Germinal center (tissue), 1 donor: ENCODE measurements at places on chromosomes 2 and 18.

DNA sequence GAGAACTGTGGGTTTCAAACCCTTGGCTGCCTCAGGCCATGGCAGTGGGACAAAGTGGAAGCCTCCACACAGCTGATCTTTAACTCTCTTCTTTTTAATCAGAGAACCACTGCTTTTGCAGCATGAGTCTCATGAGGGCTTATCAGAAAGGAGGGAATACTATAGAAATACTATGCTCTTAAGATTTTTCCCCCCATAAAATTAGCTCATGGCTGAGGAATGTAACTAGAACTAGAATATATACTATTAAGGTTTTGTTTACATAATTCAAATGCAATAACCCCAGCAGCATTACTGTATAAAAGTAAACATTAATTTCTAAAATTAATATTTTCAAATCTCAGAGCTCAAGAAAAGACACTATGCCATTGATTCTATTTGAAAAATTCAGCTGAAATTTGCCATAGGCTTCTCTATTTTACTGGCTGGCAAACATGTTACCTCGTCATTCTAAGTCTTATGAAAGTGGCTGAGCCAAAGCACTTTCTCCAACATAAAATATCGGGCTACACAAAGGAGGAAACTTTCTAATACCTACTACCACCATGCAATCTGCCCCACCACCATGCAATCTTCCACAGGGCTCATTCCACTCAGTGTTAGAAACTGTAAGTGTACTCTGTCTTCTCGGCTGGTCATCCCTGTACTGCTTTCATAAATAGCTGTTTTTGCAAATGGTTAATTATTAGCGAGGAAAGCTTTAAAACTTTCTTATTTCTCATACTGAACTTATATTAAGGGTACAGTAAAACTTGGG lies 42.5 kb downstream of the WDR35 start:
- DNase-seq: no peak

DNA sequence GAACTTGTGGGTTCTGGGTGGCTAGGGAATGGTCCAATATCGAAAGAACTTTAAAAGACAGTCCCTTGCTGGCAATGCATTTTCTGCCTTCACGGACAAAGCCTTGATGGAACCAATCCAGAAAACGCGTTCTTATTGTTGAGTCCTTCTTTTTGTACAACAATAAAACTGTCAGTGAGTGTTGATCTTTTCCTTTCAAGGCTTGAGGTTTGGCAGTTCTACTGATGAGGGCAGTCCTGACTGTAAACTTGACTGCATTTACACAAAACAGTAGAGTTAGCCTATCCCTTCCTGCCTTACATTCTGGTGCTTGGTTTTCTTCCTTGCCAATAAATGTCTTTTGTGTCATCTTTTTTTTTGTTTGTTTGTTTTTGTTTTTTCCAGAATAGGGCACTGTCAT lies 2.5 kb upstream of the UGT1A7 start:
- DNase-seq: no peak

DNA sequence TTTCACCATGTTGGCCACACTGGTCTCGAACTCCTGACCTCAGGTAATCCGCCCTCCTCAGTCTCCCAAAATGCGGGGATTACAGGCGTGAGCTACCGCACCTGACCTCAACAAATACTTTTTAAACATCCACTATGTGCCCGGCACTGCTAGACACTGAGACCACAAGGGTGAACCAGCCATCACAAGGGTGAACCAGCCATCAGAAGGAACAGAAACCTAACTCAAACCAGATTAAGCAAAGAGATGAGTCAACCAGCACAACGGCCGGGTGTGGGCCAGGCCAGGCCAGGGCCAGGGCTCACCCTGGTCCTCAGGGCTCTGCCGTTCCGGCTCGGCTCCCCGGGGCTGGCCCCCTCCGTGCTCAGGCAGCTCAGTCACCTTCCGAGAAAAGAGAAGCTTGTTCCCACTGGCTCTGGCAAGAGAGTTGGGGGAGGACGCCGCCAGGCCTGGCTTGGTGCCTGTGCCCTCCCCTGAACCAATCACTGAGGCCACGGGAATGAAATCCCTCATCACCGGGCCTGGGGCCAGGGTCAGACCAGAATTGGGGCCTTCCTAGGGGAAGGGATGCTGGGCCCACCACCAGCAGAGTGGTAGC lies 4.4 kb downstream of the TEX44 start:
- no peak for DNase-seq

DNA sequence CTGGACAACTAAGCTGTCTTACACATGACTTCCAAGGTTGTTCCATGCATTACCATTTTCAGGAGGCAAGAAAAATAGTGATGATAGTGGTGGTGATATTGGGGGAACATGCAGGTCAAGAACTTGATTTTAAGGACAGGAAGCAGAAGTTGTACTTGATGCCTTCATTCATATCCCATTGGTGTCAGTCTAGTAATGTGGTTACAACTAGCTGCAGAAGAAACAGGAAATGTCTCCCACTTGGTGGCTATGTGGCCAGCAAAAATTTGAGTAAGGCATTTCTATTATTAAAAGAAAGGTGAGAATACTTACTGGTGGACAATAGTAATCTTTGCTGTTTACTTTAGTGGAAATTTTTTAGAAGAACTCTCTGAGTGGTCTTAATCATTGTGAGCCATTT lies 103.4 kb downstream of the ALMS1 start:
- DNase-seq: no peak

GRCh38 chr2:222651718-222652418 lies 4.0 kb downstream of the FARSB start:
- no peak for DNase-seq

- DNase-seq: no peak
Observed at GRCh38 chr2:137193401-137193800, 428.1 kb downstream of the THSD7B start.

GRCh38 chr2:239894276-239894675 lies 130.9 kb downstream of the NDUFA10 start:
- no peak for DNase-seq

- no peak for DNase-seq
Observed at GRCh38 chr2:179455824-179456223, 191.2 kb upstream of the SESTD1 start.

GRCh38 chr2:15936277-15937104 lies 3.9 kb upstream of the MYCN start:
- DNase-seq: no peak

GRCh38 chr18:64993695-64994094 lies 757.1 kb upstream of the CDH7 start:
- no peak for DNase-seq

DNA sequence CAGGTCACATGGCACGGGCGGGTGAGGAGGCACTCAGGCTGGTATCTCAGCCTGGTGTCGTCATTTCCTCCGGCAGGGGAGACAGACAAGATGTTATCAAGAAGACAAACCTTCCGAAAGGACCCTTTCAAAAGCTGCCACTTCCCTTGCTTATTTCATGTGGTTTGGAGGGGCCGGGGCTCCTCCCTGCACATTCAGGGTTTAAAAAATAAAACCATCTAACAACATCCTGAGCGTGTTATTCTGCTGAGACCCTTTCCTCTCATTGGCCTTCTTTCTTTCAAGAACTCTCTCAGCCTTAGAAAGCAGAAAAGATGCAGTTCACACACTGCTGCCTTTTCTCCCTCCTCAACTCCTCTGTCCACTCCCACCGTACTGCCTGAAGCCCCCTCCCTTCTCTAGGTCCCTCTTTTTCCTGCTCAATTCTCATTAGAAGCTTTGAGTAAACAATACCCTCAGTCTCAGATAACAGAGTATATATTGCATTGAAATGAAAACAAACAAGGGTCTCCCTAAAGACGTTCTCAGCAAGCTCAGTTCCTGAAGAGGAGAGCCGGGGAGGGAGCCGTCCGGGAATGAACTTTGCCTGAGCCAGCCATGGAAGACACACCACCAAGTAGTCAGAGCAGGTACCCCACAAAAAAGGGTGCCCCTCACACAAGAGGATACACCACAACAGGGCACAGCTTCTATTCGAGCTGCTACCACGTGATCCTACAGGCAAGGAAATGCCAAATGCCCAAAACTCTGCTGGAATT lies 9.7 kb downstream of the SMAD7 start:
- DNase-seq: peak; percentile 80

DNA sequence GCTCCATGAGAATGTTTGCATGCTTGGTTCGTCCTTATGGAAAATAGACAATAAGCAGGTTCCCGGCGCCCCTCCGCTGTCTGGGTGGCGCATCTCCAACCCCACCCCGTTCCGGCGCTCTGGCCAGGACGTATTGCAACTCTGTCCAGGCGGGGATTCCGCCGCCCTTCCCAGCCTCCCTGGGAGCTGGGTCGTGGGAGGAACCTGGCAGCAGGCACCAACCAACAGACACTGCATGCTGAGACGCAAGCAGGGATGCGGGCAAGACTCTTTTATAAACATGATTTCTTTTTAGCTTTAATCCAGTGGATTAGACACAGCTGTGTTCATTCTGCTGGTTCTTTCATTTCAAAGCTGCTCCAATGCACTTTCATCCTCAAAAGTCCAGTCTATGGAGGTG lies 240.2 kb downstream of the SH3BP4 start:
- no peak for DNase-seq

- DNase-seq: no peak
Observed at GRCh38 chr2:73588177-73588576, 54.0 kb downstream of the NAT8 start.

GRCh38 chr2:130825231-130825965 lies 11.3 kb upstream of the ARHGEF4 start:
- DNase-seq: no peak

DNA sequence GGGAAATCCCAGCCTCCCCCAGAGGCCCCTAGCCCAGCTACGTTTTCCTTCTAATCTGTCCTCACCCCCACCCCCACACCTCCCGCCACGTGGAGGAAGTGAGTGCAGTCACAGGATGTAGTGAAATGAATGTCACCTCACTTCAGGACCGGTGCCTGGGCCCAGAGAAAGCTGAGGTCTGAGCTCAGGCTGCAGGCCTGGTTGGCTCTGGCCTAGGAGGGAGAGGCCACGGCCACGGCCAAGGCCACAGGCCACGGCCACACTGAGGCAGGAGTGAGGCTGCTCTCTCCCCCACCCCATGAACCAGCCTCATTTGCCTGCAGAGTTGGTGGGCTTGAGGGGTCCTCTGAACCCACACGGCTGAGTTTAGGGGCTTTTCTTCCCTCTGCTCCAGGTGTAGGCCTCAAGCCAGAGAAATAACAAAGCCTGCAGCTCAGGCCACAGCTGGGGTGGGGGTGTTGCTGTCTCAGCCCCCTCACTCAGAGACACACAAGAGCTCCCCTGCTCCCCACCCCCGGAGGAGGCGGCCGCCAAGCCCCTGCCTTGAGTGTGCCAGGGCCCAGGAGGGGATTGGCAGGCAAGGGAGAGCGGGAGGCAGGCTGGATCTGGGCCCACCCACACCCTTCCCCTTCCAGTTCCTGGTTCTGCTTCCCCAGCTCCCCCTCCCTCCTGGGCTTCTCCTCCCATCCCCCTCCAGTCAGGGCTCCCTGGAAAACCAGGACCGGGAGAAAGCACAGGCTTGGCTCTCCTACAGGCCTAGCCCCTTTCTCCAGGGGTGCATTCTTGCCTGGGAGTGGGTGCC lies 27.0 kb downstream of the DNMT3A start:
- DNase-seq: peak; percentile 29

DNA sequence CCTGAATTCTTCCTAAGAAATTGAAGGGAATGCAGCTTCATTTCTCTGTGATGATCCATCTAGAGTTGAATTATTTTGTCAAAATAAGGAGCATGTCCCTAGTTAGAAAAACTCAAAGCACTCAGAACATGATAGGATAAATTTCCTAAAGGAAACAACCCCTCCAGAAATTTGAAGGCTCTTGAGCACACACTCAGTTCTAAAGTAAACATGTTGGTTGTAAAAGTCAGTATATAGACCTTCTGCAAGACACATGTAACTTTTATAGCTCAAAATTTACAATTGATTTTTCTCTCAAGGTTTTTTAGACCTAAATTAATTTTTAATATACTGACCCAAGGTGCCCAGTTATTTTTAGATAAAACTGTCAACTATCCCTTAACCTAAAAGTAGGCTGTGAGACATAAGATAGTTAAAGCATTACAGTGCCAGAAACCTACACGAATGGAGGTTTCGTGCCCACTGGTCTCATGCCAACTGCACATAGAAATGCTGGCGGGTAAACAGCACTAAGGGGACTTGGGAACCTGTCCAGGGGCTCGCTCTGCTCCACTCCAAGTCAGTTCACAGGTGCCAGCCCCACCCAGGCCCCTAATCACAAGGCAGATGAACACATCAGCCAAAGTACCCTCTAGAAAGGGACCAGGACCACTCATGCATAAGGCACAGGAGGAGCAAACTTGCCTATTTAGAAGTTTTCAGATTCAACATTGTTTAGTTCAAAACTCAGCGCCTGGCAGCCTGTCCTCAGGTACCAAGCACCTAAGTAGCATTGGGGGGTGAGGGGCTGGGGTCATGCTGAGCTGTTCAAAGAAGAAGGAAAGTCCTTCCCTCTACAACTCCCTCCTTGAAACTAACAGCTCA lies 106.5 kb downstream of the SMC6 start:
- DNase-seq: no peak

DNA sequence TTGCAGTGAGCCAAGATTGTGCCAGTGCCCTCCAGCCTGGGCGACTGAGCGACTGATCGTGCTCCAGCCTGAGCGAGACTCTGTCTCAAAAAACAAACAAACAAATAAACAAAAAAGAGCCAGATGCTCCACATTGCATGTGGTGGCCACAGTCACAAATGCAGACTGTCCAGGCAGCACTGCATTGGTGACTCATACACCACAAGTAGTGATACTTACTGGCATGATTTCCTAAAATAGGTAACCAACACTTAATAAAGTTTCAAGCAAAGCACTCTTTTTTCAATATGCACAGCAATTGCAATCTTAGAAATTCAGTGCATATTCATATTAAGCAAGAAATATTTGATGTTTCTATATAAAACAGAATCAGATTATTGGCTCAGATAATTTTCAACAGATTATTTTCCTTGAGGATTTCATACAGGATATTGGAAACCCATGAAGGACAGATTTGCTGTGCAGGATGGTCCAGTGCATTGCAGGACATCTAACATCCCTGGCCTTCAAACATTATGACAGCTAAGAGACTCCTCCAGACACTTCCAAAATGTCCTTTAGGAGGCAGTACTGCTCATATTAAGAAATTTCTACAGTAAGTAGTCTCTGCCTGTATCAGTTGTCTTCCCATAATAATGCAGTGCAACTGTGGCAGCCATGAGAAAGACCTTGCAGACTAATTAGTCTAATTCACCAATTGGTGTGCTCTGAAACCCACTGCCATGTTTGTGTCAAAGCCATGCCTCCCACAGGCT lies 10.5 kb upstream of the SLC1A4 start:
- peak; percentile 17 for DNase-seq

DNA sequence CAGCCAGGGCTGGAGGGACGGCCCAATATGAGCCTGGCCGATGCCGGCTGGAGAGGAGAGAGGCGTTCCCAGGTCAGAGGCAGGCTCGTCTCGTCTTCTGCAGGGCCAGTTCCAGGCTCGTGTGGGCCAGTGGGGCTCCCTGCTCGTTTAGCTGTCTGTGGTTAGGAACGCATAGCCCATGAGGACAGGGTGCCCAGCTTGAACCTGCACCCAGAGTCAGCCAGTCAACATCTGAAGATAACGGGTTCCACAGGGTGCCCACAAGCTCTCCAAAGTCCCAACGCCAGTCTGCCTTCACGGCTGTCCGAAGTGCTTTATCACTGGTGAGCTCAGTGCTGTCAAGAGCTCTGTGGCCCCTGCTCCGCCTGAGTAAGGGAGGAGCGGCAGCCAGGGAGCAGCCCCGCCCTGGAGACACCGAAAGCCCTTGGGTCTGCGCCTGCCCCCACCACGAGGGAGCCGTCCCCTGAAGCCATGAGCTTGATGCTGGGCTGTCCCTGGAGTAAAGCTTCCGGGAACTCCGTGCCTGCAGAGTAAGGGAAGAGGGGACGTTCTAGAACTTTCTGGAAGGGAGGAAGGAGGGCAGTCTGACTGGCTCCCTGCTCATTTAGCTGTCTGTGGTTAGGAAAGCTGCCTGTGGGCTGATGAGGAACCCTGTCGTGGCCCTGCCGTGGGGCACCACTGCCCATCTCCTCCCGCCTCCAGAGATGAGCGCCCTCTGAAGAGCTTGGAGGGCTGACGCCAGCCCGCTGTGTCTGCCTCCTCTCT lies 2.7 kb upstream of the HSBP1L1 start:
- DNase-seq: no peak
